ENCODE measurements at places on chromosomes 1 and 21.

DNA sequence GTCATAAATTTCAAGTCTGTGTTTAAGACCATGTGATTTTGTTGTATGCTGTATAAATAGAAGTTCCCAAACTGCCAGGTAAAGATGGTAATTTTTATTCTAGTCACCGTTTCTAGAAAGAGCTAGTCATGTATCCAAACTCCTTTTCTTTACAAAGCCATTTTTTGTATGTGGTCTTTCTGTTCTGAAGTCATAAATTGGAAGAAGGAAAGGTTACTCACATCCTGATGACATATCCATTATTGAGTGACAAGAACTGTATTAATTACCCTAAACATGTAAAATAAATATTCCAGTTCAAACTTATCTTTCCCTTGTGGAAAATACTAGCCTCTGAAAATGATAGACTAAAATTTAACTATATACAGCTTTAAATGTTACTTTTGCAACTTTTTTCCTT is 104.7 kb downstream of the POFUT2 start:
- no peak for DNase-seq

GRCh38 chr1:65955503-65955902 is 162.8 kb downstream of the PDE4B start:
- no peak for DNase-seq

- no peak for DNase-seq
Measured at GRCh38 chr1:44208226-44208625, 5.0 kb upstream of the DMAP1 start.

- no peak for DNase-seq
Measured at GRCh38 chr1:121408354-121408753, 223.6 kb downstream of the SRGAP2C start.

DNA sequence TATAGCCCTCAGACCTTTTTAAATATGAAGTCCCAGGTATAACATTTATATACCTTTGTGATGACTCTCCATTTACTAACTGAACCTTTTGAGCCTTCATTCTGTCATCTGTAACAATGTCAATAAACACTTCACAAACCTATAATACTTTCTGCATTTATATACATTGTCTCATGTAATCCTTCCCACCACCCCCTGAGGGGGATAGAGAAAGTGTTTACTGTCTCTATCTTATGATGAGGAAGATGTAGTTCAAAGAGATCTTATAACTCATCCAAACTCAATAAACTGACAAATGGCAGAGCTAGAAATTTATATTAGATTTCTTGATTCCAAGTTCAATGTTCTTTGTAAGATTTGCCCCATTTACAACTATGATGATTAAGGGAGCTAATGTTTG is 48.3 kb upstream of the CR2 start:
- DNase-seq: no peak

GRCh38 chr1:182085726-182086125 is 24.2 kb upstream of the ZNF648 start:
- DNase-seq: no peak

DNA sequence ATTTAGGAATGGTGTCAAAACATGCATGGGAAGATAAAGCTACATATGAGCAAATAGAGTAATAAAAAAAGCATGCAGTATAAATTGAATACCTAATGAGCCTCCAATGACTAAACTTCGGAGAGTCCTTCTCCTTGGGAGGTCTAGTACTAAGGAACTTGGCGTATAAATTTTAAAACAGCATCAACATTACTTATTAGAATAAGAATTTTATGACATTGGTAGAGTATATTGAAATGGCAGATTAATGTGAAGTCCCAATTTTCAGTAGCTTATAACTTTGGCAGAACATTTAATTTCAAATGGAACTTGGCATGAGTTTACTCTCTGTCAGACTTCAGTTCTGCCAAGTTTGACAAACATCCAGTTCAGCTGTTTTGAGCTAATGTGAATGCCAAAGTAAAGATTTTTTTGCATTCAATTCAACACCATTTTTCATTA is 104.7 kb upstream of the RGS18 start:
- no peak for DNase-seq

- DNase-seq: no peak
Measured at GRCh38 chr1:115768549-115768948, at the start of gene CASQ2. Gene CASQ2 (minus strand): TSS chr1:115768714. CDS start chr1:115768541, 173 bp downstream.

GRCh38 chr1:172733815-172734214 is 74.9 kb downstream of the FASLG start:
- DNase-seq: no peak

GRCh38 chr1:31000301-31000700 is 65.2 kb downstream of the PUM1 start:
- DNase-seq: no peak

GRCh38 chr1:156259805-156260204 is 11.9 kb upstream of the PAQR6 start:
- DNase-seq: no peak

GRCh38 chr1:230113593-230114236 is 46.7 kb downstream of the GALNT2 start:
- no peak for DNase-seq

- DNase-seq: peak; percentile 57
Measured at GRCh38 chr1:226691247-226691646, 47.8 kb downstream of the ITPKB start.

DNA sequence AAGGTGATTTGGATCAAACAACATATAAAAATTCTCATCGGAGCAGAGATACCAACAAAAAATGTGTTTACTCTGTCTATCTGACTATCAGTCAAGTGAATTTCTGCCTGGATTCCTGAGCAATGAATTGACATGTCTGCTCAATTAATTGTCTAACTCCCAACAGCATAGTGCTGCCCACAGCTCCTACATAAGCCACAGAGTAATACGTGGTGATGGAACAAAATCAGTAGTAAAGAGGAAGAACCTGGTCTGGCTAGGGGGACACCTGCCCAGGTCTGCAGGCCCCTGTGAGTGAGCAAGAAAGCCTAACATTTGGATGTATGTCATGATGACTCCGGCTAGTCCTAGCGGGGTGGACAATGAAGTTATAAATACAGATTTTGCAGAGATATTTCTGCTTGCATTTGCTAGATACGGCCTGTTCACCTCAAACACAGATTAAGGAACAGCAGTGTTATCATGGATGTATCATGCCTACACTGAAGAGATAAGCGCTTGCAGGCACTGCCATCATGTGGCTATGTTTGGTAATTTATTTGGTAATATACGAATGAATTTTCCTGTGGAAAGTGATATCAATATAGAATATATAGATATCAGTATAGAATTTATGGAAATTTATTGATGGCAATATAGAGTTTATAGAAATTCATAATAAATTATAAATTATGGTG is 69.6 kb upstream of the LRRC8B start:
- DNase-seq: peak; percentile 38

GRCh38 chr1:197471248-197471985 is 203.4 kb downstream of the CRB1 start:
- no peak for DNase-seq

- no peak for DNase-seq
Measured at GRCh38 chr1:228497817-228498216, 10.6 kb downstream of the RNF187 start.

DNA sequence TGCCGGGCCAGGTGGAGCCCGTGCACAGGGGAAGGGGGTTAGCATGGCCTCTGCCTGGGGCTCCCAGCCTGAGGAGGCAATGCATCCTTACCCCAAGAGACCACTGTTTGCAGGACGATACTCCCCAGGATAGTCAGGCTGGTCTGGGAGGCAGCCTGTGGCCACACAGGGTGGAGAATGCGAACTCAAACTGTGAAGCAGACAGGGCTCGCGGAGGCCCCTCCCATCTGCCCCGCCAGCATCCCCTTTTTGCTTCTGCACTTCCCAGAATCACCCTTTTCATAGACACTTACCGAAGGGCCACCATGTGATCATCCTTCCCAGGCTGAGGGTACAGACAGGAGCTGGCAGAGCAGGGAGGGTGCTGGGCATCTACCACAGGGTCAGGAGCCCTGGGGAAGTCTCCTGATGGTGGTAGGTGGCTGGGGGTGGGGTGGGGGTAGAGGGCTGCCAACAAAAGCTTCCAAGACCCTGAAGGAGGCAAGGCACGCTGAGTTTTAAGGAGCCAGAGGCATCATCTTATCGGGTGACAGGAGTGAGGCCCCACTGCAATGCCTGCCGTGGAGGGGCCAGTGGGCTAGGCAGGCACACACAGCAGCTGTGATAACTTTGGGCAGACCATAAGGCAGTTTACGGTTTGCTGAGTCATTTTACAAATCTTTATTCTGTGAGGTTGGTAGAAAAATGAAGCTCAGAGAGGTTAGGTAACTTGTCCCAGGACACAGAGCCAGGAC is 31.3 kb upstream of the BTG2 start:
- no peak for DNase-seq

DNA sequence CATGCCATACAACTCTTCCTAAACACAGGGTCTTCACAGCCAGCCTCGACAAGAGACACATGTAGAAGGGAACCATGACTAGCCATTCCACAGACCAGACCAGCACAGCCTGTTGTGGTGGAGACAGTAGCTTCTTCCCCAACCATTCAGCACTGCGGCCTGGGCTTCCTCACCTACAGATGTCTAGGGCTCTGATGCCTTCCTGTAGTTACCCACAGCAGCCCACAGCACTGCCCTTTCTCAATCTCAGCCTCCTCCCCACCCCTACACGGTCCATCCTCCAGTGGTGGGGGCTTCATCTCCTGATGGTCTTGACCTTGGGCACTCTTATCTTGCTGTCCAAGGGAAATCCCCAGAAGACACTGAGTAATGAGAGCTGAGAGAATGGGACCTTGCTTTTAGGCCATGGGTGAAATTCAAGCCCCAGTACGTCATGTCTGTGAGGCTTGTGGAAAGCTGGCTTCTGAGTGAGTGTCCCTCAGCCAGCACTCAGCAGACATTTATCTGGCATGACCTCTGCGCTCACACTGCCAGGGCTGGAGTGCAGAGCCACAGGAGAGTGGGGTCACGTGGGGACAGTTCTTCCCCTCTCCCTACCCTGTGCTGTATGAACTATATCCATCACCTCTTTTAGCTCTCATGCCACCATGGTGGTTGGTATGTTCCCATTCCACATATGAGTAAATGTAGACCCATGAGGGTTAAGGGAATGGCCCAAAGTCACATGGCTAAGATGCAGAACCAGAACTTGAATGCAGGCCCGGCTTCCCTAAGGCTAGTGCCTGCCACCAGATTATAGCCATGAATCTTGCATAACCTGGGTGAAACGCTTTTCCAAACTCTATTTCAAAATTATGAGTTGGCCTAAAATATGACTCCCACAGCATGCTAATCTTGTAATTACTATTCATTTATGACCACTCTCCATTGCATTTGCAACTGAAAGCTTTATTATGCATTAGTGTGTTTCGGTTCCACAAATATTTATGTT is 104.7 kb downstream of the HIVEP3 start:
- DNase-seq: no peak

DNA sequence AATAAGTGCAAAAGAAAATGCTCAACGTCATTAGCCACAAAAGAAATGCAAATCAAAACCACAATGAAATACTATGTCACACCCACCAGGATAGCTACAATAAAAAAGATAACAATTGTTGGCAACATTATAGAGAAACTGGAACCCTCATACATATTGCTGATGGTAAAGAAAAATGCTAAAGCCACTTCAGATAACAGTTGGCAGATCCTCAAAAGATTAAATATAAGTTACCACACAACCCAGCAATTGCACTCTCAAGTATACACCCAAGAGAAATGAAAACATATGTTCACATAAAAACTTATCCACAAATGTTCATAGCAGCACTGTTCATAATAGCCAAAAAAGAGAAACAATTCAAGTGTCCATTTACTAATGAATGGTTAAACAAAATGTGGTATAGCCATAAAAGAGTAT is 20.7 kb downstream of the TRIM33 start:
- no peak for DNase-seq

- DNase-seq: no peak
Measured at GRCh38 chr1:57615956-57616355, 192.1 kb upstream of the DAB1 start.

DNA sequence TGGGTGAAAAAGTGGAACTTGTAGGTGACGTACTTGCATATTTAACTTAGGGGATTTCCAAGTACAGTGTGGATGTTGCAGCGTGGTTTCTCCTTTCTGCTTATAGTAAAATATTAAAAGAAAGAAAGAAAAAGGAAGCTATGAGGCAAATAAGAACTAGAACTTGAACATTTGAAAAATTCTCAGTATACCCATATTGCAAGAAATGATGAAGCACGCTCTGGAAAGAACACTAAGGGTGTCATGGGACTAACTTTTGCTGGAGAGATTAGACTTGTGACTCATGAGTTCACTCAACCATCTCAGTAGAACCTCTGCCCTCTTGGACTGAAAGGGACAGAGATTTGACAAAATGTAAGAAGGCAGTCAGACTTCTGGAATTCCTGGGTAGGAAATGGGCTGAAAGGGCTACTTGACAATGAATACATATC is 704.5 kb upstream of the ADGRL4 start:
- no peak for DNase-seq

DNA sequence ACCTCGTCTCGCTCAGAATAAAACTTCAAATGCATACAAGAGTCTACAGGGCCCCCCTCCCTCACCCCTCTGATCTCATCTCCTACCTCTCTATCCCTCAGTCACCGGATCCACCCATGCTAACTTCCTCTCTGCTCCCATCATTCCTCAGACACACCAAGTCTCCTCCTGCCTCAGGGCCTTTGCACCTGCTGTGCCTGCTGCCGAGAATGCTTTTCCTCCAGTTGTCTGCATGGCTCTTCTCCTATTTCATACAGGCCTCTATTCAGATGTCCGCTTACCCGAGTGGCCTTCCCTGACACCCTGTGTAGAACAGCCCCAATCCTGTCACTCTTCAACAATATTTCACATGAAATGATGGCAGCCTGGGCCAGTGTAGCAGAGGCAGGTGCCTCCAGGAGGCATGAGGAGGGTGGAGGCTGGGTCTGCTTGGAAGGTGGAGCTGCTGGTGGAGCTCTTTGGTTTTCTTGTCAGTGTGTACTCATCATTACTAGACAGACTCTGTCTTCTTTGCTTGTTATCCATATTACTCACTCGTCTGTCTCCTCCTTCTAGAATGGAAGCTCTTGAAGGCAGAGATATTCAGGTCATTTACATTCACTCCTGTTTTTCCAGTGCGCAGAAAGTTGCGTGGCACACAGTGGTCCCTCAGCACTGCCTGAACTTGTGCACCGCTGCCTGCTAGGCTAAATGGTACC is 4.2 kb downstream of the SH2D2A start:
- DNase-seq: no peak

DNA sequence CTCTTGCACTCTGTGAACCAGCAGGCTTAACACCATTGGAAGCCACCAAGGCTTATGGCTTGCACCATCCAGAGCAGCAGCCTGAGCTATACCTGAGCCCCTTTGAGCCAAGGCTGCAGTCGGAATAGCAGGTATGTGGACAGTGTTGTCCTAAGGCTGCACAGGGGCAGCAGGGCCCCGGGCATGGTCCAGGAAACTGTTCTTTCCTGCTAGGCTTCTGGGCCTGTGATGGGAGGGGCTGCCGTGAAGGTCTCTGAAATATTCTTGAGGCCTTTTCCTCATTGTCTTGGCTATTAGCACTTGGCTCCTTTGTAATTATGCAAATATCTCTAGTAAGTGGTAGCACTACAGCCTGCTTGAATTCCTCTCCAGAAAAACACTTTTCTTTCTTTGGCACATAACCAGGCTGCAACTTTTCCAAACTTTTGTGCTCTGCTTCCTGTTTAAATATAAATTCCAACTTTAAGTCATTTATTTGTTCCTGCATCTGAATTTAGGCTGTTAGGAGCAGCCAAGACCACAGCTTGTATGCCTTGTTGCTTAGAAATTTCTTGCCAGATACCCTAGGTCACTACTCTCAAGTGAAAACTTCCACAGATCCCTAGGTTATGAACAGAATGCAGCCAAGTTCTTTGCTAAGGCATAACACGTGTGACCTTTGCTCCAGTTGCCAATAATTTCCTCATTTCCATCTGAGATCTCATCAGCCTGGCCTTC is 5.2 kb downstream of the KRTAP20-4 start:
- DNase-seq: no peak
